ENCODE measurements at places on chromosomes 1 and 21.

DNA sequence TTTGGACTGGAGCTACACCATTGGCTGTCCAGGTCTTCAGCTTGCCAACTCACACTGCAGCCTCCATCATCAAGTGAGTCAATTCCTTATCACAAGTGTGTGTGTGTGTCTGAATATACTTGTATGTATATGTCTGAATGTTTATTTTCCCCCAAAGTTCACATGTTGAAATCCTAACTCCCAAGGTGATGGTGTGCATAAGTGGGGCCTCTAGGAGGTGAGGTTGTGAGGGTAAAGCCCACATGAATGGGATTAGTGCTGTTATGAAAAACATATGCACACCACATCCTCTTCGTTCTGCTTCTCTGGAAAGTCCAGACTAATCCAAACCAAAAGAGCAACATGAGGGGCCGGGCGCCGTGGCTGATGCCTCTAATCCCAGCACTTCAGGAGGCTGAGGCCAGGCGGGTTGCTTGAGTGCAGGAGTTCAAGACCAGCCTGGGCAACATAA, 48.7 kb upstream of the LBR start:
- no peak overlapping the region for H3K27ac ChIP-seq
- no peaks in the 10 kb centered on the region for H3K4me1 ChIP-seq
- no peaks in the 10 kb centered on the region for H3K36me3 ChIP-seq
- H3K27me3 ChIP-seq, result no peaks in the 10 kb centered on the region
- H3K4me3 ChIP-seq, result no peak overlapping the region
- peak; percentile 5 for DNase-seq

DNA sequence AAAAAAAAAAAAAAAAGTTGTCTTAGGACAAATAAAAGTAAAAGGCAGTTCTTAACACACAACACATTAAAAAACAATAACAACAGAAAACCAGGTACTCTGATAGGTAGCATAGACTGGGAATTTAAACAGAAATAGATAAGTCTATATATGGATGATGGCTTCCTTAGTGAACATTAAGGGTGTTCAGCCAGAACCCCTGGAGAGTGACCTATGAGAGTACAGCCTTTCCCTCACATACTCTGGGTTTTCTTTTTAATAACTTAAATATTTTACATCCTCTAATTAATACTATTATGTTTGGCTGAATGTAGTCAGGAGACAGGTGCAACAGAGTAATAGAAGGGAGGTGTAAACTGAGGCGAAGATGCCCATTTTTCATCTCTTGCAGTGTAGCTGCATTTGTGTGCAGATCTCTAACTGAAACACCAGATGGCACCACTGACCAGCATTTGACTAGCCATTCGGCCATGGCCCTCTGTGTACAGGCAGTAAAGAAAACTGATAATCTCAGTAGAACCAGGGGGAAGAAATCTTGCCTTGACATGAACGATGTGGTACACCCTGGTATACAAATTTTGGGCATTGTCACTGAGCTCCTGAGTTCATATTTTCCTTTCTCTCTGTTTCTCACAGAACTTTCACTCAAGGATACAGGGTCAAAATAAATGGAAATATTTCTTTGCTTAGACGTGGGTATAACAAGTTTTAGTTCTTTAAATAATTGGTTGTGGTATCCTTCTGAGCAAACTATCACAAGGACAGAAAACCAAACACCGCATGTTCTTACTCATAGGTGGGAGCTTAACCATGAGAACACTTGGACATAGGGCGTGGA, 7.6 kb downstream of the TTF2 start:
- no peaks in the 10 kb centered on the region for H3K4me1 ChIP-seq
- no peak overlapping the region for H3K27ac ChIP-seq
- H3K36me3 ChIP-seq, result peaks cover 32% of the 10 kb centered on the region
- no peaks in the 10 kb centered on the region for H3K27me3 ChIP-seq

DNA sequence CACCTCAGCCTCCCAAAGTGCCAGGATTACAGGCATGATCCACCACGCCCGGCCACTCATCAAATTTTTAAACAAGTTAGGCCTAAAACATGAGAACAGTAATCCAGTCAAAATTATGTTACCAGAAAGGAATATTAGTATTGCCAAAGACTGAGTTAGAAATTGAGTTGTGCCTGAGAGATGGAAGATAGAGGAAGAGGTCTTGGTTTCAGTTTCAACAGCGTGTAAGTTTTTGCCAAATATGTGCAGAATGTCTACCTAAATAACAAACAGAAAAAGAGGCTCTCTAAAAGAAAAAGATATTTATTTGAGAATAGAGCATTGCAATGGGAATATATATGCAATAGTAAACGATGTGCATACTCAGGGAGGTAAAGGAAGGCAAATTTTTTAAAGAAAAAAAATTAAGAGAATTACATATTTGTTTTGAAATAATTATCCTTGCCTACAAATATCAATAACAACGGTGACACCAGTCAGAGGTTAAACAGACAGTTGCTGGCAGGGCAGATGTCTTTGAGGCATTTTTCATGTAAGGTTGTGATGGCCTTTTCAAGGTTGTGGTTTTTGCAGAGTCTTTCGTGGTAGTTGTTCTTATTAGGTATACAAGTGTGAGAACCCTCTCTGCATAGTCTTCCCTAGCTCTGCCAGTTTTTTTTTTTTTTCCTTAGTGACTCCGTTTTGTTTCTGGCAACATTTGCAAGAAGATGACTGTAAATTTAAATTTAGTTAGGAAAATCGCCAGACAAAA, 2.2 kb upstream of the CD1B start:
- no peak overlapping the region for H3K4me3 ChIP-seq
- H3K4me1 ChIP-seq, result no peaks in the 10 kb centered on the region
- no peak overlapping the region for H3K27ac ChIP-seq
- DNase-seq, result no peak
- no peaks in the 10 kb centered on the region for H3K27me3 ChIP-seq
- H3K36me3 ChIP-seq, result no peaks in the 10 kb centered on the region

GRCh38 chr1:161843156-161843555, 77.0 kb downstream of the ATF6 start:
- peaks cover 4% of the 10 kb centered on the region for H3K36me3 ChIP-seq
- no peaks in the 10 kb centered on the region for H3K4me1 ChIP-seq
- H3K27me3 ChIP-seq, result no peaks in the 10 kb centered on the region
- no peak overlapping the region for H3K4me3 ChIP-seq
- DNase-seq, result no peak

- no peaks in the 10 kb centered on the region for H3K4me1 ChIP-seq
- H3K36me3 ChIP-seq, result no peaks in the 10 kb centered on the region
- no peak overlapping the region for H3K4me3 ChIP-seq
- H3K27me3 ChIP-seq, result no peaks in the 10 kb centered on the region
Measured at GRCh38 chr1:234507626-234508387, 28.8 kb upstream of the TARBP1 start.

GRCh38 chr1:246131095-246131494, 376.0 kb downstream of the SMYD3 start:
- no peak overlapping the region for H3K4me3 ChIP-seq
- no peaks in the 10 kb centered on the region for H3K4me1 ChIP-seq
- H3K27ac ChIP-seq, result no peak overlapping the region
- H3K36me3 ChIP-seq, result no peaks in the 10 kb centered on the region
- no peaks in the 10 kb centered on the region for H3K27me3 ChIP-seq
- no peak for DNase-seq

DNA sequence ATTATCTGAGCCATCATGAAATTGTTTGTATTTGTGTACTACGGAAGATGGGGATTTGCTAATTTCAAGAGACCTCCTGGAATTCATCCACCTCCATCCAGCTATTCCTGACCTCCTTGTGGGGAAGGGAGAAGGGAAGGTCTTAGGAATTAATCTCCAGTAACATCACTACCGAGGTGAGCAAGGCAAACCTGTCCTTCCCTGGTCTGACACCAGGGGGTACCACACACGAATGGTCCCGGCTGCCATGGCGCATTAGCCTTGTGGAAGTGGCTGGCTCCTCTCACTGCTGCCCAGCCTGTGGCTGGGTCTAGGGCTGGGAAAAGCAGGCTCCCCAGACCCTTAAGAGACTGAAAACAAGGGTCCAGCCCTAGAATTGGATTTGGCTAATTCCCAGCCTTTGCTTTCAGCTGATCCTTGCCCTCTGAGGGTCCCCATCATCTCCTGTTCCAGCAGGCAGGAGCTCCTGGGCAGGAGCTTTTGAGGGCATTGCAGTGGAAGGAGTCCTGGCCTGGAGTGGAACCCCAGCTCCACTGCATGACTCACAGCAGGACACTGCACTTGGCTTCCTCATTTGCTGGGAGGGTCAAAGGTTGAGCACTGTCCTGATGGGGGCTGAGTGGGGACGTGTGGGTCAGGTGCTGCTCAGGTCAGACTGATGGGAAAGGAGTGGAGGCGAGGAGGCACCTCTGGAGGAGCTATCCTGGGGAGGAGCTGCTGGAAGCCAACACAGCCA, 34.8 kb downstream of the RIMS3 start:
- H3K4me1 ChIP-seq, result no peaks in the 10 kb centered on the region
- H3K4me3 ChIP-seq, result no peak overlapping the region
- no peaks in the 10 kb centered on the region for H3K36me3 ChIP-seq
- no peaks in the 10 kb centered on the region for H3K27me3 ChIP-seq
- peak; percentile 92 for DNase-seq

- H3K27me3 ChIP-seq, result no peaks in the 10 kb centered on the region
- H3K27ac ChIP-seq, result no peak overlapping the region
- DNase-seq, result no peak
- H3K4me3 ChIP-seq, result no peak overlapping the region
- no peaks in the 10 kb centered on the region for H3K36me3 ChIP-seq
Measured at GRCh38 chr1:101221945-101222429, 14.8 kb upstream of the S1PR1 start.

- H3K27ac ChIP-seq, result no peak overlapping the region
- DNase-seq, result no peak
- peaks cover 62% of the 10 kb centered on the region for H3K27me3 ChIP-seq
- no peaks in the 10 kb centered on the region for H3K4me1 ChIP-seq
Measured at GRCh38 chr1:212698467-212699103, 1.1 kb downstream of the BATF3 start.

DNA sequence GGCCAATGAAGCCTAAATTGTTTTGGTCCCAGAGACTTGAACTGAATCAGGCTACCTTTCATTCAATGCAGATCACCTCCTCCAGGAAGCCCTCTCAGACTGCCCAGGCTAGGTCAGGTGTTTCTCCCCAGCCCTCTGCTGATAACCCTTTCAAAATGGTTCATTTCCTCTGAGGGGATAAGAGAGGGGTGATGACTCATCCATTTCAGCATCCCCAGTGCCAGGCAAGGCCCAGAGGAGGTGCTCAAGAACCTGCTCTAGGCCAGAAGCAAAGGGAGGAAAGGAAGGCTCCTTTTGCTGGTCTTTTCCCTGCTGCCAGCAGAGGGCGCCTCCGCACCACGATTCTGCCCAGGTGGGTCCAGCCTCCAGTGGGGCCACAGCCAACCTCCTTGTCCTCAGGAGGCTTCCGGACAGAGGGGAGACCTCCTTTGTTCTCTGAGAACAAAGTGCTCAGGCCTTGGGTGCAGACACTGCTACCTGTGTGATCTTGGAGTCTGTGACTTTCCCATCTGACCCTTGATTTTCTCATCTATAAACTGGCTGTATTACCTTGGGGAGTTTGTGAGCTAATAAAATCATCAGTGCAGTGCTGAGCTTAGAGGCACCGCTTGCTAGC, 45.3 kb upstream of the ARHGEF10L start:
- no peak overlapping the region for H3K27ac ChIP-seq
- H3K4me1 ChIP-seq, result no peaks in the 10 kb centered on the region
- H3K4me3 ChIP-seq, result no peak overlapping the region
- DNase-seq, result peak; percentile 96

DNA sequence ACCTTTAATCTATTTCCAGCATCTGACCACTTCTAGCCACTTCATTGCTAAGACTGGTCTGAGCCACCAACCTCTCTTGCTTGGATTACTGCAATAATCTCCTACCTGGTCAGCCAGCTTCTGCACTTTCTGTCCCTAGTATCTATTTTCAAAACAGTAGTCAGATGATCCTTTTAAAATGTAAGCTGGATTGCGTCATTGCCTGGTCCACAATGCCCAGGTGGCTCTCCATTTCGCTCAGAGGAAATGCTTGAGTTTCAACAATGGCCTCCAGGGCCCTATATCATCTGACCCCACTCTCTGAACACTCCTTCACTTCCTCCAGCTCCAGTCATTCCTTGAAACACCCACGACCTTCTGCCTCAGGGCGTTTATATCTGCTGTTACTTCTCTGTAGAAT, 2.3 kb downstream of the FYB2 start:
- H3K4me1 ChIP-seq, result peaks cover 34% of the 10 kb centered on the region
- H3K27ac ChIP-seq, result no peak overlapping the region
- no peak for DNase-seq
- H3K36me3 ChIP-seq, result no peaks in the 10 kb centered on the region

- DNase-seq, result no peak
- no peaks in the 10 kb centered on the region for H3K36me3 ChIP-seq
- H3K27me3 ChIP-seq, result no peaks in the 10 kb centered on the region
- H3K4me1 ChIP-seq, result peaks cover 3% of the 10 kb centered on the region
- H3K27ac ChIP-seq, result no peak overlapping the region
Measured at GRCh38 chr21:36916718-36917117, 49.8 kb downstream of the HLCS start.

Data from endodermal cell (in vitro differentiated cells).